ENCODE measurements at places on chromosomes 3 and 15.

DNA sequence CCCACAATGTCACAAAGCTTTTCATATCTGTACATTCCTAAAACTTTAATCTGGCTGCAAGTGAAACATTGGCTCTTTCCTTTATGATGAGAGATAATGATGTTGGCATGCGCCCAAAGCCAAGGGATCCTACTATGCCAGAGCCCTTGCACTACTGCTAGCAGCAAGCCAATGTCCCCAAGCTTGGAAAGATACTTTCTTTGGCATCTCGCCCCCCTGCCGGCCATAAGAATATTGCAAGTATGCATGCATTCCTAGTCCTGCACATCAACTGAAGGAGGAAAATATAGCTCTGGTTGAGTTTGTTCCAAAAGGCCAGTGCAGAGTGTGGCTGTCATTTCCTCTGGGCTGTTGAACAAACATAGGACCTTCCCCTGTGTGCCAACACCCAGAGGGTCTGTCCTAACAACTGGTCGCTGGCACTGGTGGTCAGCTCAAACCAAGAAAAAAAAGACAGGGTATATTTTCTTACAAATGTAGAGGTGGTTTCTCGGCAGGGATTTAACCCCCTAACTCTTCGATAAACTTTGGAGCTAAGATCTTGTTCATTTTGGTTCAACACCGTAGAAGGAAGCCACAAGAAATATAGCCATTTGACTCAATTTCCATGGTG lies 120.9 kb upstream of the ZBED2 start:
- no peak for DNase-seq

- no peak for DNase-seq
Observed at GRCh38 chr15:100968050-100968966, 49.2 kb downstream of the LRRK1 start.

DNA sequence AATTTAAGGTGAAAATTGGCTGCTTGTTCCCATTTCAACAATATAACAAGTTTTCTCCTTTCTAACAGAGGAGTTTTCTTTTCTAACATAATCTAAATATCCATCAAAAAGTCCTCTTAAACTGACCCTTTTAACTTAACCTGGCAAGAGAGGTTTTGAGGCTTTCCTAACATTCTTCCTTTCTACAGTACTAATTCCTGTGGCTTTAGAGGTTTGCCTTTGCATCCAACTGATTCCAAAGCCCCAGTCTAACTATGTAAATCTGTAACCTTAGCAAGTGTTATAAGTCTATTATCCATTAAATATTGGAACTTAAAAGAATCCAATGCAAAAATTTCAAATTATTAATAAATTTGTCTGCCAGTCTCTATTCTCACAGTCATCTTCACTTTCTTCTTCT lies 134.1 kb downstream of the ISL2 start:
- DNase-seq, result no peak

- no peak for DNase-seq
Observed at GRCh38 chr3:138332472-138333073, 2.9 kb upstream of the NME9 start.

DNA sequence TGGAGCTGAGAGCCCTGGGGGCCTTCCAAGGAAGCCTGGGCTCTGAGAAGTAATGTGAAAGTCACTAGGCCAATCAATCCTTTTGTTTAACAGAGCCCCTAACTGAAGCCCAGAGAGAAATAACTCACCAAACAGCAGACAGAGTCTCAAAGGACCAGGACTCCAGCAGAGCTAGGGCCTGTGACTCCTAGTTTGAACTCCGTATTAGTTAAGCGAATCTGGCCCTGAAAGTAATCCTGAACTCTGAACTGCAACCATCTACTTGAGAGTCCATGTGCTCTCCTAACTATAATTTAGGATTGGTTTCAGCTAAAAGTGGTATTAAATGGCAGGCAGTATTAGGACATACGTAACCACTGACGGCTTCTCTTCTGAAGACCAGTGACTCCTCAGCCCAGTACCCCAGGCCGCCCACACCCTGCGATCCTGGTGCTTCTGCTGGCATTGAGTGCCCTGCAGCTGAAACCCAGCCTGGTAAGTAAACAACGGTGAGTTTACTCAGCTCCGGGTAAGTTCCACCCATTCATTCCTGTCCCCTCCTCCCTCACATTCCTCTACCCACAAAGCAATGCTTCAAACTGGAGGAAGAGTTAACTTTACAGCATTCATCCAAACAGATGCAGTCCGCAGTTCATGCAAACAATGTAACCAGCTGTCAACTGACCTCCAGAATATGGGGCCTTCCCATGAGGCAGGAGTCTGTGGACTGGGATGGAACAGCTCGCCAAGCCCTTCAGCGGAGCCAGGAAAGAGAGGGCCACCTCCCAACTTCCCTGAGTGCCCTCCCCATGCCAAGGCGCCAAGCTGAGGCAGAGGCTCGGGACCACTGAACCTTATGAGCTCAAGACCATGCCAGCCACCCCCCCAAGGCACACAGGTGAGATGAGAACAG lies 7.3 kb downstream of the MYO5C start:
- no peak for DNase-seq

GRCh38 chr15:90949979-90950675 lies 4.6 kb upstream of the RCCD1 start:
- DNase-seq, result no peak
